ENCODE measurements at places on chromosomes 7 and 10.

GRCh38 chr7:139886206-139886605 is 57.1 kb downstream of the TBXAS1 start:
- no peak for DNase-seq

DNA sequence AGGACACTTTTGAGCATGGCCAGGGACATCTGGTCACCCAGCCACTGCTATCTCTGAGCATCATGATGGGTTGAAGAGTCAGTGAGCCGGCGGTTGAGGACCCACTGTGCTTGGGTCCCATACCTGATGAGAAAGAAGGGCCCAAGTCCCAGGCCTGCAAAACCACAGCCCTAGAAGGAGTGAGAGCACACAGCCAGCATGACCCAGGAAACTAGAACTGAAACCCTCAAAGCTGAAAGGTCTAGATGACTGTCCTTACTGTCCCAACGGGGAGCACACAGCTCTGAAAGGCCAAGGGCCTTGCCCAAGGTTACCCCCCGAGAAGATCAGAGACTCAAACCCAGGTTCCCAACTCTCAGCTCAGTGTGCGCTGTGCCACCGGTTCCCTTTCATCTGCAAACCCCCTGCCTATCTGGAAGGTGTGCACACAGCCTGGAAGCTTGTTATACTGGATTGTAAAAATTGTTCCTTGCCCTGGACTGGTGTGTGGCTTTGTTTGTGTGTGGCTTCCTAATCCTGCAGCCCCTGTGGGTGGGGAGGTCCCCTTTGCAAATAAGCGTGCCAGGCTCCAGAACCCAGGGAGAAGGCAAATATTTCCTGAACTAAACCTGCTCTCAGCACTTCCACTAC is 22.6 kb upstream of the PSAP start:
- DNase-seq = no peak

GRCh38 chr7:55083206-55083605 is 64.4 kb downstream of the EGFR start:
- no peak for DNase-seq

DNA sequence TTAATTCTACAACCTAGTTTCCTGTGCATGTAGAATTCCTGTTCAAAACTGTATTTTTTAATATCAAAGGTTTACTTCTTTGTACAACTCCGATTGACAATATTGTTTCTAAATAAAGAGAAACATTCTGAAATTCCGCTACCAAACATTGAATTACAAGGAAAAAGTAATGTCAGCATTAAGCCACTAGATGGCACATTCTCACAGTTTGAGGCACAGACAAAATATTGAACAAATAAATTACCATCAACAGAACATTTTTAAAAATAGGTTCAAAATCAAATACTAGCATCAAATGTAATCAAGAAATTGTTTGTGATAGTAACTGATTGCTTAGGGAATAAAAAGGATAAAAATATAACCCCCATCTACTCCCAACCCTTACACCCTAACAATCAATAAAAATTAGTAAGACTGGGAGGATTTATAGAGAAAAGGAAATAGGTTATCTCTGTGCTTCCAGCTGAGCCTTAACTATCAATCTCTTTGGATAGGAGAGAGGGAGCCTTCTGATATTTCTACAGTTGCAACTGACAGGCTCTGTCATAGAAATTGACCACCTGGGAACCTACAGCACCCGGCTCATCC is 86.6 kb upstream of the C7orf33 start:
- DNase-seq = peak; percentile 16

DNA sequence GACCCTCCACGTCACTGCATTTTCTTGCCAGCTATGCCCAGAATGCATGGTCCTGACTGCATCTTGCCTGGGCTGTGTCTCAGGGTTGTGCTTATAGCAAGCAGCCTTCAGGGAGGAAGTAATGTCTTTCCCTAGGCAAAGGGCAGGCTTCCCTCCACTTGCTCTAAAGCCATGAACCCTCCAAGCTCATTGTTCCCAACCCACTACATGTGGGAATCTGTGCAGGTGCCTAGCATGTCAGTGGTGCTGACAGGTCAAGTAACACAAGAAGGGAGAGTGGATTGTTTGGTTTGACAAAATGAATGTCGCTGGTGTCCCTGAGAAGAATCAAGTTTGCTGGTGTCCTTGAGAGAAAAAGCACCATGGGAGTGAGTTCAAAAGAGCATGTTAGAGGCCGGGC is 53.9 kb upstream of the UCN3 start:
- DNase-seq = no peak

DNA sequence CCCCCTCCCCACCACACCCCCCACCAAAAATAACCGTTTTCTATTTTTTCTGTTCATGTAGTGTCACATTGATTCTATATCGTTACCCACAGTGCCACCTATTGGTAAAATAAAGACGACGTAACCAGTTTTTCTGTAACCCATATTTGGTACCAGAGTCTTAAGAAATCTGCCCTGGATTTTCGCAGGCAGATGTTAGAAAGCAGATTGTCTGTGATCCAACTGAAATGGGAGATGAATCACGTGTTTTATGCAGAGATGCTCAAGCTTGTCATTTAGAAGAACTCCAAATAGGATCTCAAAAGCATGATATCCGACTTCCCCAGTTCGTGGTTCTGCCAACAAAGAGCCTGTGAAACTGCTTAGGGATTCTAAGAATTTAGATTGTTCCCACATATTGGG is 261.1 kb upstream of the CSTF2T start:
- DNase-seq = peak; percentile 19

DNA sequence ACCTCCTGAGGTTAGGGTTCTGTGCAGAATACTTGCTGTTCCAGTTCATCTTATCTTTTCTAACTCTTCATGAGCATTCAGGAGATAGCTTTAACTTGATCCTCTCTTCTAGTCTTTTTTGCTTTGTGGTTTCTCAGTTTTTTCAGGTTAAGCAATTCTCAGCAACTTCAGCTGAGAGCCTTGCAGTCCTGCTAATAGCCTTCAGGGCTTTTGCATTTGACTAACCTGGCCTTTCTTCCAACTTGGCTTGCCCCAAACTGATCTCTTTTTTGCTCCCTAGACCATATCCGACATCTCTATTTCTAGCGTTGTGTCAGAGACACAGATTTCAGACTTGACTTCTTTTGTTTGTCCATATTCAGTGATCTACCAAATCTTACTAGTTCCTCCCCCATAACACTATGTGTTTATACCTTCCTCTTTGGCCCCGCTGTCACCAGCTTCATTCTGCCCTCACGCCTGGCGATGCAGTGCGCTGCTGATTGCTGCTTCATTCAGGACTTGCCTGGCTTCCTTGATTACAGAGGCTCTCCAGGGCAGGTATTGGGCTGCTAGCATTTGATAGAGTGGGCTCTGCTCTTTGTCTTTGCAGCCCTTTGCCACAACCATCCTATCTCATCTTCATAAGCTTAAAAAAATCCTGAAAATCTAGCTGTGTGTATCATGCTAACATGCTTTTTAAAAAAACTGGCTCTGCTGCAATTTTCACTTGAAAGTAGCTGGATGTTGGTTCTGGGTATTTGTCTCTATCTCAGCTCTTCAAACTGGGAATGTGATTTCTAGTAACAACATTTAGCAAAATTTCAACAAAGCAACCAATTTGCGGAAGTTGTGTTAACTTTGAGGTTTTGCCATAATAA is 9.6 kb downstream of the CUL1 start:
- no peak for DNase-seq

- DNase-seq = no peak
Measured at GRCh38 chr10:21161647-21162046, 264.5 kb upstream of the NEBL start.

DNA sequence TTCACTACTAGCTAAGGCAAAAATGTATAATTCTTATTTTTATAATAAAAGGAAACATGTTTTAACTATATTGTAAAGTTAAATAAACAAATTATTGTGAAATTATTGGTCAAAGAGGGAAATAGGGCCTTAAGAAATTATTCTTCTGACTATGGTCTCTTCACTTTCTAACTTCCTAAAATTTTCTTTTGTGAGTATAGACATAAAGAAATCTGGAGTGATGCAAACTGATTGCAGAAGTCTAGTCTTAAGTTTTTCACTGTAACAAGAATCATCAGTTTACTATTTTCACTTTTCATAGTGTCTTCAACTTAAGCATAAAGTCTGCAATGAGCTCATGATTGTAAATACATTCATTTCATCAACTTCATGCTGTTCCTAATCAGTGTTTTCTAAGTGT is 525.4 kb downstream of the TFEC start:
- DNase-seq = no peak

- DNase-seq = no peak
Measured at GRCh38 chr7:139838876-139839275, 9.8 kb downstream of the TBXAS1 start.

DNA sequence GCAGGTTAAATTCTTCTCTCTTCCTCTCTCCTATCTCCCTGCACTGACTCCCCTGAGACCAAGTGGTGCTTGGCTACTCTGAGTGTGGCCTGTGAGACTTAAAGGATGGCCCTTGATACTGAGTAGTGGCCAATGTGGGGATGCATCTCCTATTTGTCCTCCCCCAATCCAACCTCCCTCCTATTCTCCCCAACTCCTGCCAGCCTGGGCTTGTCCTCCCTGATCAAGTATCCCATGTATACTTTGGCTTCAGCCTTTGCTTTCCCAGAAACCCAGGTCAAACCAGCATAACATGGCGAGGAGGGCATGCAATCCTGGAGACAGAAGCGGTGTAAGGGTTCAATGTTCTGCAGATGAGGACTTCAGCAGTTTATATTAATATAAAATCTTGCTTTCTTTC is 77.9 kb upstream of the GRB10 start:
- DNase-seq = no peak

- DNase-seq = peak; percentile 8
Measured at GRCh38 chr10:84097787-84098353, 41.4 kb upstream of the GHITM start.

DNA sequence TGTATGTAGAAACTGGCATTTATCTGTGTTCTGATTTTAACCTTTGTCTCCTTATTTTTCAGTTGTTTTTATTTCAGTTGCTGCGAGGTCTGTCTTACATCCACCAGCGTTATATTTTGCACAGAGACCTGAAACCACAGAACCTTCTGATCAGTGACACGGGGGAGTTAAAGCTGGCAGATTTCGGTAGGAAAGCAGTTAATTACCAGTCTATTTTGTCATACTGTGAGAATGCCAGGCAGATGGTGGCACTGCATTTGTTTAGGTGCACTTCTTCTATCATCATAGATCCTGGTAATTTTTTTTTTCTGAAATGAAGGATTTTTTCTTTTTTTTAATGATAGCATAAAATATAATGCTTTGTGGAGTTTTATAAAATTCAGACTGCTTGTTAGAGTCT is 321.4 kb downstream of the CDK14 start:
- no peak for DNase-seq

DNA sequence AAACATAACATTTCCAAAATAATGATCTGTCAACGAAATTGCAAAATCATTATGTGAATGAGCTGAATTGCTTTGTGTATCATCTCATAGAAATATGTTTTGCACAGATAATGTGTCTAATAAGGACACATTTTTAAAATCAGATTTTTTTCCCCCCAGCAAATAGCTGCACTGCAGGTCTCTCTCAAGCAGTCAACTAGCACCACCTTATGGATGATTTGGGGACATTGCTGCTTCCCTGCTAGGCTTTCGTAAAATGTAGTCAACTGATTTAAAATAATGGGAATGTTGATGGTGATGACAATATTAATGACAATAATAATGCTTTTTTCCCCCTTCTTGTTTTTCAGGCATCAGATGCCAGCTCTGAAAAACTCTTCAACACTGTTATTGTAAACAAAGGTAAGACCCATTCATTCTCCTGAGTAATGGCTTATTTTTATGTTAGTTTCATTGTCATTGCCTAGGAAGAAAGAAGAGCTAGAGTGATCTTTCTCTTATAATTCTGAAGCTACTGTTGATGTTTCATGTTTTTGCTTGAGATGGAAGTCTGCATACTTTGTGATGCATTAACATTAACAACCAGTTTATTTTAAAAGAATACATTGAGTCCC is 433.6 kb upstream of the GALNT17 start:
- peak; percentile 56 for DNase-seq

DNA sequence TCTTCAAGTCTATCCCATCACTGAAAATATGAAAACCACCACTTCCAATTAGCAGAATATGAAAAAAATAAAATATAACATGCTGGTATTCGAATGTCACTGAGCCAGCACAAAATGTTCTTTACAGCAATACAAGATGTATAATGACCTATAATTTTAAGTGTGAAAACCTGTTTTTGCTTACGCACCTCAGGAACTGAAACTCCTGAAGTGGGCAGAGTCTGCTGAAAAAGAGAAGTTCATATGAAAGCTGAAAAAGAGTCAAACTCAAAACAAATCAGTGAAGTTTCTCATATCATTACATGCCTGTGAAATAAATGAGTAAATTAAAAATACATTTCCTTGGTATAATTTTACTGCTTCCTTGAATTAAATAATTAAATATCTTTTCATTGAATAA is 272.5 kb downstream of the DGKB start:
- no peak for DNase-seq

GRCh38 chr10:131870831-131871672 is 29.8 kb upstream of the PPP2R2D start:
- DNase-seq = no peak

GRCh38 chr7:124101173-124101768 is 68.4 kb upstream of the TMEM229A start:
- DNase-seq = peak; percentile 8

DNA sequence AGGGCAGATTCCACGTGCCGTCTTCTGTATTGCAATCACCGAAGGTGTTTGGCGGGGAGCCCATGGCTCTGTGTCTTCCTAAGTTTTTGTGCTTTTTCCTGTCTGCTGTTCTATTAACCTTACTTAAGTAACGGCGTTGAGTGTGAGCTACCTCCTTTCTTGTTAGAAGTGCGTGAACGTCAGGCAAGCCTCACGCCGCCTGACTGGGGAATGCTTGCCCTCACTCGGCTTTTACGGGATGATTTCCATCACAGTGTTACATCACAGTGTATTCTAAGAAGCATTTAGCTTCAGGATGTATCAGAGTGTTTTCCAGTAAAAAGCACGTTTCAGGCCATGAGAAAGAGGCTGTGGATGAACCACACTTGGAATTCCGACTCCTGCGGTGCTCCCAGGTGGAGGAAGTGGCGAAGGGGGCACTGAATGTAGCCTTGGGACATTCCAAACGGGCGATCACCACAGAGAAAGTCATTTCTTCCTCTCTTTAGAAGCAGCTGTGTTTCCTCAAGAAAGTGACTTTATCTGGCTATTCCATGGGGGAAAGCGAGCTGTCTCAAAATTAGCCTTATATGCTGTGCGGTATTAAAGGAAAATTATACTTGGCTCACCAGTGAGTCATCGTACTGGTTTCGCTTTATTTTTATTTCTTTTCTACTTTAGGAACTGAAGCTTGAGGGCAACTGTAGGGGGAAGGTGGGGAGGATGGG is 290.7 kb downstream of the KLF6 start:
- DNase-seq = no peak

Data from A549 (cell line).